Activated T-cell treated with anti-CD3 and anti-CD28 coated beads, Interleukin-2, amount 50 U/mL, for 48 hours (primary cell): ENCODE measurements at places on chromosomes 12 and 14.

- DNase-seq, result no peak
These were observed 593.0 kb upstream of the ATP2B1 start for GRCh38 chr12:90301561-90302133.

DNA sequence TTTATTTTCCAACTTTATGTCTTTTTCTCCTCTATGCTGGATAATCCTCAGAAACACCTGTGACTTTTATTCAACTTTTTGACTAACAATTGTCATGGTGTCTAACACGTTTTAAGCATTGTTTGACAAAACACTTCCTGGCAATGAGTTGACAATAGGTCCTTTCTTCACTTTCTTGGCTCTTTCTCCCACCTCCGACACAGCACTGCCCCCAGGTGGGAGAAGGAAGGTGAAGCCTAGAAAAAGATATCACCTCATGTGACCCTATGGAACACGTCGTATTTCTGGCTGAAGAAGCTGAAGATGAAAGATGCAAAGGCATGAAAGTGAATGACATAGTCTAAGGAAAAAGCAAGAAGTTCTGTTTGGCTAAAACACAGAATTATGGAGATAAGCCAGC lies 430.0 kb downstream of the ETNK1 start:
- no peak for DNase-seq

DNA sequence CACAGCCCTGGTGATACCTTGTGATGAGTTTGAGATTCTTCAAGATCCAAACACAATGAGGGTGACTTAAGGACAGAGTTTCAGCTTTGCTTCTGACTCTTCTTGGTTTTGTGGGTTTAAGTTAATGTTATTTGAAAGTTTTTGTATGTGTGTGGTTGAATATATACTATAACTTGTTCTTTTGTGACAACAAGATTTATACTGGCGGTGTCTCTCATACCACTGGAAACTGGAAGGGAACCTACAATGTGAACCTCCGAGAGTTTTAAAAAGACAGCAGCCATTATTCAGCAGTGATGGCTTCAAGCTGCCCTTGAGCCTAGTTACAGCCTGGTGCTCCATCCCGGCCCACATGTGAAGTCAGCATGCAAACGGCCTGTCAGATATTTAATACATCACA lies 87.9 kb upstream of the IGF1 start:
- DNase-seq, result no peak

- DNase-seq, result no peak
These were observed 4.2 kb downstream of the SLC15A4 start for GRCh38 chr12:128819293-128820144.

GRCh38 chr12:62834971-62835547 lies 99.9 kb downstream of the PPM1H start:
- DNase-seq, result no peak

DNA sequence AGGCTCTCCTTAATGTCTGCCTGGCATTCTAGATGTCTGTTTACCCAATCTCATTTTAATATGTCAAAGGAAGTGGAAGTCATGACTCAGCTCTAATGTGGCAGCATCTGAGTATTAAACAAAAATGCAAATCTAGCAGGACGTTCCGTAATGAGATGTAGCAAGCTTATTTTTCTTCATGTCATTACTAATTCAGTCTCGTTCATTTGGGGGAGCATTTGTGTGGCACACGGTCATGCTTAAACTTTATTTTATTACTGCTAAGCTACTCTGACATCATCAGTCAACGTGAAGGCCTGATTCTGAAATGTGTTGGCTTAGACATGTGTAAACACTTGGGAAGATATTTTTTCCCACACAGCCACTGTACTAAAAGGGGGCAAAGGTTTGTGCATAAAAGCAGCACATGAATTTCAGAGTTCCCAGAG lies 326.7 kb upstream of the TMPO start:
- DNase-seq, result no peak

GRCh38 chr12:113727651-113728061 lies 238.5 kb downstream of the RBM19 start:
- DNase-seq, result no peak

- DNase-seq, result no peak
These were observed 339.8 kb downstream of the EMP1 start for GRCh38 chr12:13536219-13536910.

DNA sequence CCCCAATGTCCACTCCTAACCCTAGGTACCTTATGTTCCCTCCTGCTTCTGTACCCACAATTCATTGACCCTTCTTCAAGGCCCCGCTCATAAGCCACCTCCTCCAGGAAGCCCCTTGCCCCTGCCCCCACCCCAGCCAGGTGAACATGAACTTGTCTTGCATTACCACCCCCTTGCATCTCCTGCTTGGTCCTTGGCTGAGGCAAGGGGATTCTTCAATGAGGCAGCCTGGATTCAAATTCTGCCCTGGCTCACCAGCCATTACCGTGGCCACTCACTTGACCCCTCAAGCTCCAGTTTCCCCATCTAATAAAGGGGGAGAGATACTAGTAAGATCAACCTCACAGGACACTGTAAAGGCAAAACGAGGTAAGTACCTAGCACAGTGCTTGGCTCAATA lies 193.1 kb downstream of the DICER1 start:
- DNase-seq, result no peak

- DNase-seq, result no peak
These were observed 3.8 kb upstream of the KRT86 start for GRCh38 chr12:52270541-52271070.

DNA sequence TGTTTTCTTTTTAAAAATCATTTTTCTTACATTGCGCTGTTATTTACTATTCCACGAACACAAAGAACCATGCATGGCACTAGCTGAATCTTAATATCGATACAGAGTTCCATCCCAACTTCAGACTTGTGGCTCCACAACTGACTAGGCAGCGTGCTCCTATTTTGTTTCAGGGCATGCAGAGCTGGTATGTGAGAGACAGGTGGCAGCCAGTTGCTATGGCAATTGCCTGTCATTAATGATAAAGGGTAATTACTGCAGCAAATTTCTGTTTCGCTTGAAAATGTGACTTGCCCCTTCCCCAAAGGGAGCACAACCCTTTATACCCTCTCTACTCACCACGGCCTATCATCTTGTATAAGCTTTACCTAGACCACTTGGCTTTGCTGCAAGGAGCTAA lies 113.1 kb upstream of the G2E3 start:
- DNase-seq, result no peak
